Iris pigment epithelial cell (primary cell): ENCODE measurements at places on chromosomes 2 and 18.
A peak's percentile ranks its signal among the peaks of the same experiment; 100 is the strongest.

- peak; percentile 96 for DNase-seq
Measured at GRCh38 chr2:195559431-195559914, 97.6 kb upstream of the SLC39A10 start.

- no peak for DNase-seq
Measured at GRCh38 chr2:45925636-45926366, 274.3 kb downstream of the PRKCE start.

- no peak for DNase-seq
Measured at GRCh38 chr2:95350368-95350767, 52.1 kb upstream of the FAHD2A start.

GRCh38 chr2:229980431-229981184 lies 58.3 kb downstream of the FBXO36 start:
- peak; percentile 84 for DNase-seq

- peak; percentile 91 for DNase-seq
Measured at GRCh38 chr2:120934574-120935338, 199.1 kb downstream of the GLI2 start.

DNA sequence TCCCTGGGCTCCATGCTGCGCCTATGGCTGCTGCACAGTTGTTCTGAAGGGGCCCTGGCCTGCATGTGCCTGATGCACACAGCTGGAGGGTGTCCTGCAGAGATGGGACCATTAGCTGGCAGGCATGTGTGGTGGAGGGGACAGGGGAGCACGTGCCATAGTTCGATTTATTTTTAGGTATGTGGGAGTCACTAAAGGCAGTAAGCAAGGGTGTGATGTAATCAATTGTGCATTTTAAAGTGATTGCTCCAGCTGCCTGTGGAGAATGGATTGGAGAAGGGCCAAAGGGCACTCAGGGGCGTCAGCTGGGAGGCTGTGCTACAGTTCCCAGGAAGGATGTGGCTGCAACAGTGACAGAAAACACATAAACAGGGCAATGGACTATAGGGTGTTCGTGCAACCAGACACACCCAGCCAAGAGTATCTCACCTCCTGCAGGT lies 205.1 kb downstream of the ARL4C start:
- DNase-seq = peak; percentile 59

- no peak for DNase-seq
Measured at GRCh38 chr18:43964666-43965065, 687.4 kb upstream of the SYT4 start.

DNA sequence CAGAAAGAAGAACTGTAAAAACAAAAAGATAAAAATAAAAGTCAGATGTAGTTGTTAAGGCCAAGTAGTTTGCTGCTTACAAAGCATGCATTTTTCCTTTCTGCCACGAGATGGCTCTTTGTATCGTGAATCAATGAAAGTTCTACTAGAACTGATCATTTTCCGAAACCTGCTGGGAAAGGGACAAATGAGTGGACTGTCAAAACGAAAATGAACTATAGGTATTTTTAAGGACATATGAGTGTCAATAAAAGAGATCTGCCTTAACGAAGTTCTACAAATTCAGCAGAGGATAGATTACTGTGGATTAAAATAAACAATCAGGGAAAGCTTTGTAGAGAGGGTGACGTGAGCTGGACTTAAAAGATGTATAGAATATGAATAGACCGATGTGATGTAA lies 15.0 kb upstream of the ELOA2 start:
- DNase-seq = peak; percentile 66

GRCh38 chr18:63320975-63321265 lies 1.4 kb upstream of the BCL2 start:
- no peak for DNase-seq

DNA sequence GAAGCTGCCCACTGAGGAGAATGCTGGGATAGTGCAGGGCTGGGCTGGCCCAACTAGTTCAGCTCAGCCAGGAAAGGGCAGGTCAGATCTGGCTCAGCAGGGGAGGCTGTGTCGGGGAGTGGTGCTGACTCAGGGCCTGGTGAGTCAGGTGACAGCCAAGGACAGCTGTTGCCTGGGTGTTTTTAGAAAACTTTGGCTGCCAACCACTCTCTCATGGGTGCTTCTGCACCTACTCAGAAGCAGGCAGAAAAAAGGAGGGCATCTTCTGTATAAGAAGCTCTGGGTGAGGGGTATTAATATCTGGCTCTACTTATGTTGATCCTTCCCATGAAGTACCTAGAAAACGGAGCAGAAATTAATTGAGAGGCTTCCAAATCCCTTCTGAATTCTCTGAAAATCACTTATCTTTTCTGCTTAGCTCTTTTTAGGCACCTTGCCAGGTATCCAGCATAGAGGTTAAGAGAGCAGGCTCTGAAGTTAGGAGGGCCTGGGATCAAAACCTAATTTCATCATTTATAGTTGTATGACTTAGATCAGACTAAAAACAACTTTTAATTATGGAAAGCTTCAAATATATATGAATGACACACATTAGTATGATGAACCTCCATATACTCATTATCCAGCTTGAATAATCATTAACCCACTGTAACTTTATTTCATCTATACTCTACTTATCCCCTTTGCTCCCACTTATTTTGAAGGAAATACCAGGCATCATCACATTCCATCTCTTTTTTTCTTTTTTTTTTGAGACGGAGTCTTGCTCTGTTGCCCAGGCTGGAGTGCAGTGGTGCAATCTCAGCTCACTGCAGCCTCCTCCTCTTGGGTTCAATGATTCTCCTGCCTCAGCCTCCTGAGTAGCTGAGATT lies 15.5 kb upstream of the RAB10 start:
- peak; percentile 92 for DNase-seq

- no peak for DNase-seq
Measured at GRCh38 chr18:56975276-56975675, 171.6 kb upstream of the BOD1L2 start.
